SW 1271 (cell line): ENCODE measurements at places on chromosomes 11 and 22.

DNA sequence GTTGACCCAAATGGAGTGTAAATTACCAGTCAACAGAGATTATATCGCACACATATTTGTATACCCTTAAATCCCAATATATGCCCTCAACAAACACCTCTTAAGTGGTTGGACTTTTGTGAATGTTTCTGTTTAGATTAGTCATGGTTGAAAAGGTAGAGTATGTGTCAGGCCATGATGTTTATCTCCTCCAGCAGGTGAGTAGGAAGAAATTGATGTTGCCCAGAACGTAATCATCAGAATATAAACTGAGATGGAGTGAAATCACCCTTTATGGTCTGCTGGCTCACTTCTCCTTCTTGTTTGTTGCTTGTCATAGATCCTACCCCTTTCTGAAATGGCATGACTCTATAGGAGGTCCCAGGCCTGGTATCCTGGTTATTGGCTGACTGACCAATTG, 431.8 kb downstream of the ETS1 start:
- DNase-seq: no peak

GRCh38 chr11:87329172-87329571, 291.4 kb downstream of the TMEM135 start:
- no peak for DNase-seq

DNA sequence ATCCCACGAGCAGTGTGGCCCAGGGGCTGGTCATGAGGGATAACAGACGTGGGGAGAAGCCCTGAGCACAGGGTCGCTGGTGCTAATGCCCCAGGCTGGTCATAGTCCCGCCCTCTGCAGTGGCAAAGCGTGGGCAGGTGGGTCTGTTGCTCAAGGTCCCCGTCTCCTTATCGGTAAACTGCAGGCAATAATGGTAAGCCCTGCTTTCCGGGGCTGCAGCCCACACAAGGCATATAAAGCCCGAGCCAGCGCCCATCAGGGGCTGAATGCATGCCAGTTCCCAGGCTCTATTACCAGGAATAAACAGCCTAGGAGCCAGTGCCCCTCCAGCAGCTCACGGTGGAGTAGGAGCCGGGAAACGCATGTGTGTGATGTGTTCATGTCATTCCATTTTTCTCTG, 261.0 kb downstream of the BRD1 start:
- no peak for DNase-seq

GRCh38 chr22:38272373-38273134, at the start of gene TMEM184B:
Gene TMEM184B (minus strand): TSS chr22:38273010. CDS start chr22:38247961, 25,049 bp downstream.
- DNase-seq: peak; percentile 41

DNA sequence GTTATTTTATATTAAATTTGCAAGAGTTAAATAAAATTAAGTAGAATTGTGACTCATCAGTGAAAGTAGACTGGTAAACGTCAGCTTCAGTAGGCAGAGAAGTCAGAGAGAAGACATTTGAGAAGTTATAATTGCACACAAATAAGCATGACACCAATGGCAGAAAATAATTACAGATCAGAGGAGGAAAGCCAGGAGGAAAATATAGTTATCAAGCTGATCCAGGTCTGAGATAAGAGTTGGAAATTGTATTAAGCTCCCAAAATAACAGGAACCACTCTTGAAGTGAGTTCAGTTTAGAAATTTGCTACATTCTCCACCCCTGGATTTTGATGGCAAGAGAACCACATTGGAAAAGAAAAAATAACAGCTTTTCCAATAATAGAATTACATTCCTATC, 533.8 kb upstream of the CHORDC1 start:
- no peak for DNase-seq

DNA sequence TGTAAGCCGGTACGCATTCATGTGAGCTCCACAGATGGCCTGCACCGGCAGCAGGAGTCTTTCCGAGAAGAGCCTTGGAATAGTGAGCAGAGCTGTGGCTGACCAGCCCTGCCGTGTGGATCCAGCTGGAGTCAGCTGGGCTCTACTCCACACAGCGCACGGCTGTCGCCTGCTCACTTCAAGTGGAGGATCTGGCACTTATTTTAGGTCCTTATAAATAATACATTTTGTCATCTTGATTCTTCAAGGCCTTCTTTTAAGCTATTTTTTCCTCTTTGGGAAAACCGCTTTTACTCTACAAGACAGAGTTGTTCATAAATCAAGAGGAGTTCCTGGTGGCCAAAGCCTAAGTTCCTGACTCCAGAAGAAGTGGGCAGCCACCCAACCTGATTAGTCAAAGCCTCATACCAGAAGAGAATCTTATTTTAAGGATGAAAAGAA, 93.8 kb downstream of the KCNC1 start:
- DNase-seq: no peak

GRCh38 chr11:67571443-67571842, 12.2 kb upstream of the GSTP1 start:
- no peak for DNase-seq

- no peak for DNase-seq
Observed at GRCh38 chr11:2945031-2945756, 16.0 kb upstream of the PHLDA2 start.

GRCh38 chr11:46617972-46618314, 590 bp downstream of the ATG13 start:
- DNase-seq: no peak

DNA sequence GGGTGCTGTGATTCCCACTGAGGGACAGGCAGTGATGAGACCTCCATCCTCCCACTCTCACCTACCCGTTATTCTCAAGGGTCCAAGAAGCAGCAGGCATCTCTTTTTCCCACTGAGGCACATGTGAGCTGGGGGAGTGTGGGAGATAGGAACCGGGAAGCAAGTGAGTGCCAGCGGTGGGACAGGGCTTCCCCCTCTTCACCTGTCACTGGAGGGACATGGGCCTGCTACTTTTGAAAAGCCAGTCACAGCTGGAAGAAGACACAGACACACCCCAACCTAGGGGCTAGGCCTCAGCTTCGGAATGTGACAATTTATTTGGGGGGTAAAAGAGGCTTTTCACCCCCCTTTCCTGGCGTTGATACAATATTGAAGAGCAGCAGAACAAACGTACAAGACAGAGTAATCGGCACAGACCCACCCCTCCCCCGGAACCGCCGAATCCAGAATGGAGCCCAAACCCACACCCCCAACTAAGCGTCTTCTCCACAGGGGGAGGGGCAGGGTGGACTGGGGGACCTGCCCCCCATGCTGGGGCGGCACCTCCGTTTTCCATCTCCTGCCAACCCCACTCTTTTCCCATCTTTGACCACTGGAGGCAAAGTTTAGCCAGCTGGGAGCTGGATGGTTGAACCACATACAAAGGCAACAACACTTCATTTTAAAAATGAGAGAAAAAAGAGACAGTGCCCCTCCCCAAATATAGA, 10.7 kb downstream of the CBX6 start:
- no peak for DNase-seq

DNA sequence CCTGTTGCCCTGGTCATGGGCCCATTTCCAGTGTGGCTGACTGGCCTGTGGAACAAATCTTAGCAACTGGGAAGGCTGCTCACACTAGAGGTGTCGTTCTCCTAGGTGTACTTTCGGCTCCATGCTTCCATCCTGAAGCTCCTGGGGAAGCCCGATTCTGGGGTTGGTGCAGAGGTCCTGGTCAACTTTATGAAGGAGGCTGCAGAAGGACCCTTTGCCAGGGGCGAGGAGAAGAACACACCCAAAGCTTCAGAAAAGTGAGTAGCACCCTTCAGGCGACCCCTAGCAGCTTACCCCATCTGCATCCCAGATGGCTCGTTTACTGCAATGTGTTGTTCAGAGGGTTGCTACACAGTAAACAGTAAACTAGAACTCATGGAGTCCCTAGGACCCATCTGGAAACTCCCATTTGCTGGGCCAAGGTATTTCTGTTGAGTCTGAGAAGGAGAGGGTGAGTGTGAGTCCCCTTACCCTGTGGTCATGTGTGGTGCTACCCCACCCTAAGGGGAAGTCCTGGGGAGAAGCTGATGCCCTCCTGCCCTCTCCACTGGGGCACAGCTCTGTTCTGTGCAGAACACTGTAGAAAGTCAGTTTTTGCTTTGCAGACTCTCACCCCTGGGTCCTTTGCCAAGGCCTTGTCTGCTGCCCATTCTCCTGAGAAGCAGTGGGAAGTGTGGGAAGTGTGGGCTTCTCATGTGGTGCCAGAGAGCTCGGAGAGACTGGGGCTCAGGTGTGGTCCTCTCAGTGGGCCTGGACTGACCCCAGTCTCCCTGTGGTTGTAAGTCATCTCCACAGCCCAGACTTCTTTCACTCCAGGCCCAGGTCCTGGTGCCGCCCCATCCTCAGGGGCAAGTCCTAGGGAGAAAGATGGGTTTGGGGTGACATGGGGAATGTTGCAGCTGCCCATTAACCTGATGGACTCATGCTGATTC, 85.0 kb downstream of the CABIN1 start:
- DNase-seq: no peak

DNA sequence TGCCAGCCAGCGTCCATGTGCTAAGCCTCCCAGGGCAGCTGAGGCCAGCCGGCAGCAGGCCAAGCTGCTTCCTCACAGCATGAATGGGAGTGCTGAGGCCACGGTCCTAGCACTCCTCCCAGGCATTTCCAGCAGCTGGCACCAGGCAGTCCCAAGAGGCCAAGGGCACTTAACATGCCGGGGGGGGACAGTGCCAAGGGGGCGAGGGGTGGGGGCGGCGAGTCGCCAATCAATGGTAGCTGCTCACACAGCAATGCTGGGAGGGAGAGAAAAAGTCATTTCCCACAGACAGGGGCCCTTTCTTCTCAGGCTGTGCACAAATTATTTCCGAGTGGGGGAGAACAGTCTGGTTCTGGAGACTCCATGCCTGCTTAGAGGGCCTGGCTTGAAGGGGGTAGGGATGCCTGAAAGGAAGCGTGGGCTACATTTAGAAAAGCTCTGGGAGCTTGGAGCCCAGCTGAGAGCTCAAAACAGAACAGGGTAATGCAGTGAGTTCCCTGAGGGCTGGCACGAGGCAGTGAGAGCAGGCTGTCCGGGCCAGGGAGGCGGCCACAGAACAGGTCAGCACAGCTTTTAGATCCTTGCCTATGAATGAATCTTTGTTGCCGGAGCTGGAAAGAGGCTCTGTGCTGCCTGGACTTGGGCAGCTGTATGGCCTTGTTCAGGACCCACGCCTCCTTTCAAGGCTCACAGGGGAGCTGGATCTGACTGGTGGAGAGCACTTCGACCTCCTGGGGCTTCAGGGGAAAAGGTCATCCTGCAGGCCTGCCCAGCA, 14.4 kb upstream of the TBC1D10A start:
- no peak for DNase-seq

DNA sequence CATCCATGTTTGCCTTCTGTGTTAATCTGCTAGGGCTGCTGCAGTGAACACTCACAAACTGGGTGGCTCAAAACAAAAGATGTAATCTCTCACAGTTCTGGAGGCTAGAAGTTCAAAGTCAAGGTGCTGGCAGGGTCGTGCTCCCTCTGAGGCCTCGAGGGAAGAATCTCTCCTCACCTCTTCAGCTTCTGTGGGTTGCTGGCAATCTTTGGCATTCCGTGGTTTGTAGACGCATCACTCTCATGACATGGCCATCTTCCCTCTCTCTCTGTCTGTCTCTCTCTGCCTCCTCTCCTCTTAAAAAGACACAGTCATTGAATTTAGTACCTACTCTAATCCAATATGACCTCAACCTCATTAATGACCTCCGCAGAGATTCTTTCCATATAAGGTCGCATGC, 78.8 kb downstream of the TSPAN18 start:
- no peak for DNase-seq

DNA sequence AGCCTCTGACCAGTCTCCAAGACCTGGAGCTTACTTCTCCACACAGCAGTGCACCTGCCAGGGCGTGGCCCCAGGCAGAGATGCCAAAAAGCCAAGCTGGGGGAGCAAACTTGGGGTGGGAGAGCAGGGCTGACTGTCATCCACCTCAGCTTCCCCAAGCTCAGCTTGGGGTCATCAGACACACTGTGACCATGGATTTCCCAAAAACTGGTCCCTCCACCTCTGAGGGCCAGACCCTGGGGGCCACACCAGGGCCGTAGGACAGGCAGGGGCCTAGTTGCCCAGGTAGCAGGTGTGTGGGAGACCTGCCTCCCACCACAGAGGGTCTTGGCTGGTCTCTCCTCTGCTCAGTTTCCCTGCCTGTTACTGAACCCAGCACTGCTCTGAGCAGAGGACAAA, 30.6 kb downstream of the ARVCF start:
- no peak for DNase-seq

DNA sequence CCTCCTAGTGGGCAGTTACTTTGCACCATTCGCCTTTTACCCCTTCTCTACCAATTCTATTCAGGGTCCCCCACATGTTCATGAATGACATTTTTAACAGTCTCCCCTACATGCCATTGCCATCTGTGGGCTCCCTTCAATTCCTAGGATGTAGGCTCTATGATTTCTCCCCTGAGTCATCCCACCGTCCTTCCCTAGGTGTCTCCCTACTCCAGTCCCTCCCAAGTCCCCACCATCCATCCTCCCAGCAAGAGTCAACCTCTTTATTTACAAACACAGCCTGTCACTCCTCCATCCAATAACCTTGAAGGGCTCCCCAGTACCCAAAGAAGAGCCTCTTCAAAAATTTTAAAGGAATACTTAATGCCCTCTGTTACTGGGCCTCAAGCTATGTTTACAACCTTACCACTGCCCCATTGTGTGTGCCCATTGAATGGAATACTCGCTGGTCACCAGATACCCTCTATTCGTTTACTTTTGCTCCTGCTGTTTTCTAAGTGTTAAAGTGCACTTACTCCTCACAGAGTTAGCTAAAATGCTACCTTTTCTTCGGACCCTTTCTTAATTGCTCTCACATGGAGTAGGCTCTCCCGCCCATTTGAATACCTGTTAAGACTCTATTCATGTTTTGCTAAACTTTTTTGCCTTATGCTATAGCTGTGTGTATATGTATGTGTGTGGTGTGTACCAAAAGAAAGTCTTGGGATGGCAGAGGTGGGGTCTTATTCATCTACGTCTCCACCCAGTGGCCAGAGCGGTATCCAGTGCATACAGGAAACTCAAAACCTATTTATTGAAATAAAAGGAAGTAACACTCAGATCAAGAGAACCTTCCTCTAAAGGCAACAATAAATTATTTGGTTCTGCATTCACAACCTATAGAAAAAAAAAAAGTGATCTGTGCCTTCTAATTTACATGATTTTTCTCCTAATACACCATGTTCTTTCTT, 235.8 kb upstream of the CCDC90B start:
- peak; percentile 5 for DNase-seq

DNA sequence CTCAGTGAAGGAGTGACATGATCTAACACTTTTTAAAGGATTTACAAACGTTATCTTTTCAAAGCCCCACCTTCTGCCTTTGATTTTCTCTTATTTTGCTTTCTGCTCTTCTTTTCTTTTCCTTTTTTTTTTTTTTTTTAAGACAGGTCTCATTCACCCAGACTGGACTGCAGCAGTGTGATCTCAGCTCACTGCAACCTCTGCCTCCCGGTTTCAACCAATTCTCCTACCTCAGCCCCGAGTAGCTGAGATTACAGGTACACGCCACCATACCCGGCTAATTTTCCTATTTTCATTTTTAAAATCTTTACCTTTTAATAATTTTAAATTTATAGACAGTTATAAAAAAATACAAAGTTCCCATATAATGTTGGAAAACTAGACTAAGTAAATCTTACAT, 63.7 kb upstream of the RPS13 start:
- DNase-seq: no peak

GRCh38 chr11:109984634-109985289, 108.4 kb upstream of the ZC3H12C start:
- DNase-seq: no peak
